ENCODE measurements at places on chromosomes 4 and X. TPM values are rescaled to one million over a fixed set of nuclear protein-coding genes. Genes with fewer than 3 reads are reported as not detected.

Gene SHISA3
- 1.2 TPM for total RNA-seq

Gene SMIM31
- 16.5 TPM for total RNA-seq

Gene PALLD
- total RNA-seq, result 68.0 TPM

Gene NPY5R
- not detected for total RNA-seq

Gene F8A3
- total RNA-seq, result 9.9 TPM

Gene EXOC1L
- not detected for total RNA-seq

Gene ADGRG2
- 0.53 TPM for total RNA-seq

Gene CT45A3
- not detected for total RNA-seq

Data from Peyer's patch (tissue), 4 donors.